ENCODE measurements at places on chromosomes 12 and 14. TPM values are rescaled to one million over a fixed set of nuclear protein-coding genes. Genes with fewer than 3 reads are reported as not detected.

- peak; percentile 49 for DNase-seq
Measured at GRCh38 chr12:643475-644302, 19.6 kb downstream of the NINJ2 start.

DNA sequence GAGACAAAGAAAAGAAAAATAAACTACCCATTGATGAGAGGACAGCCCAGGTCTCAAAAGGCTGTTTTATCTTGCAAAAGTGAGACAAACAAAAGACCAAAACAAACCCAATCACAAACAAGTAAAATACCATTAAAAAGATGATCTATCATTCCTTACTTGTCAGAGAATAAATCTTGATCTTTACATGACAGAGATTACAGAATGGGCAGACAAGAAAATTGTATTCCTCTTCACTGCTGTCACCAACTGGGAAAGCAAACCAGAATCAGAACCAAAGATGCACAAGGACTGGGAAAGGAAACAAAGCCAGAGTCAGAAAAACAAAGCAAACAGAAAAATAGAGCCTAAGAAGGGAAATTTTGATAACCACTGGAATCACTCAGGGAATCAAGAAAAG is 444.0 kb upstream of the PDE3A start:
- DNase-seq = no peak

The DBX2 gene
- 0.12 TPM for polyA plus RNA-seq

The HRK gene
- 0.29 TPM for polyA plus RNA-seq

The LGALS3 gene
- polyA plus RNA-seq = 39.5 TPM

DNA sequence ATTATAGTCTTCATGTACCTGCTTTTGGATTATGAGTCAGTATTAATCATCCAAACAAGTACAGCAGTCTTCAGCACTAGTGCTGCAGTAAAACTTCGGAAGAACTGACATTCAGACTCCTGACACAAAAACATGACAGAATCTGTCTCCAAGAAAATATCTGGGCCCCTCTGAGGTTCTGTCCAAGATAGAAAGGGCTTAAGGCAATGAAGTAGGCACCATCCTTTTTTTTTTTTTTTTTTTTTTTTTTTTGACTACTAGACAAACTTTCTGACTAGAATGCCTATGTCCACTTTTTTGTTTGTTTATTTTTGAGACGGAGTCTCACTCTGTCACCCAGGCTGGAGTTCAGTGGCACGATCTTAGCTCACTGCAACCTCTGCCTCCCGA is 112.5 kb downstream of the MED13L start:
- no peak for DNase-seq

Measured in muscle of leg (tissue), 16 donors.